ENCODE measurements at places on chromosomes 3 and 15. TPM values are rescaled to one million over a fixed set of nuclear protein-coding genes. Genes with fewer than 3 reads are reported as not detected.

Gene GOLGA8R
- 2.9 TPM for total RNA-seq

Gene PRTG
- total RNA-seq: 0.78 TPM

Gene CRYGS
- 0.89 TPM for total RNA-seq

Gene STAB1
- total RNA-seq: 0.59 TPM

Gene NRROS
- 1.0 TPM for total RNA-seq

Gene RAD54L2
- total RNA-seq: 15.4 TPM

Gene DZIP1L
- 25.7 TPM for total RNA-seq

Gene EXD1
- not detected for total RNA-seq

Gene GABRB3
- total RNA-seq: 1.3 TPM

Gene CTXN2
- total RNA-seq: not detected

Gene CCDC174
- total RNA-seq: 6.9 TPM

Gene CSTA
- total RNA-seq: 1.2 TPM

Gene SERINC4
- not detected for total RNA-seq

Gene DGKG
- 1.2 TPM for total RNA-seq

Gene ITIH3
- total RNA-seq: 2.5 TPM

Gene DISP2
- total RNA-seq: 0.17 TPM

Gene ERC2
- 0.10 TPM for total RNA-seq

Gene RASL12
- total RNA-seq: 0.39 TPM

Gene CYP8B1
- not detected for total RNA-seq

Gene NOX5
- total RNA-seq: 0.39 TPM

Gene PLIN1
- 0.33 TPM for total RNA-seq

Gene CHRNA5
- 0.78 TPM for total RNA-seq

Gene TERC
- 23.9 TPM for total RNA-seq

Gene TGM4
- total RNA-seq: not detected

Gene MESP2
- 0.66 TPM for total RNA-seq

Gene CPLX3
- total RNA-seq: not detected

Gene DAPK2
- total RNA-seq: 0.98 TPM

Gene VGLL4
- total RNA-seq: 74.2 TPM

Gene MYD88
- total RNA-seq: 13.2 TPM

Gene STARD5
- 12.7 TPM for total RNA-seq

Gene PAQR9
- 0.36 TPM for total RNA-seq

Gene GNAT1
- total RNA-seq: not detected

Gene RHCG
- 0.07 TPM for total RNA-seq

Gene AMIGO3
- total RNA-seq: not detected

Gene OXSR1
- total RNA-seq: 51.3 TPM

Gene MAGEL2
- total RNA-seq: 0.73 TPM

Gene MORC1
- total RNA-seq: not detected
